ENCODE measurements at places on chromosomes 1 and 21. TPM values are rescaled to one million over a fixed set of nuclear protein-coding genes. Genes with fewer than 3 reads are reported as not detected.

Gene NPPA
- total RNA-seq = 0.23 TPM

Gene PPFIA4
- total RNA-seq = 14.0 TPM

Gene RUNX3
- total RNA-seq = 0.47 TPM

Gene GLIS1
- total RNA-seq = 3.0 TPM

Gene HPDL
- 5.8 TPM for total RNA-seq

Gene SASS6
- total RNA-seq = 3.9 TPM

Gene SELP
- total RNA-seq = 6.8 TPM

Gene DBT
- 18.3 TPM for total RNA-seq

Data from metanephros (tissue), 2 donors.